ENCODE measurements at places on chromosomes 11 and 22.

DNA sequence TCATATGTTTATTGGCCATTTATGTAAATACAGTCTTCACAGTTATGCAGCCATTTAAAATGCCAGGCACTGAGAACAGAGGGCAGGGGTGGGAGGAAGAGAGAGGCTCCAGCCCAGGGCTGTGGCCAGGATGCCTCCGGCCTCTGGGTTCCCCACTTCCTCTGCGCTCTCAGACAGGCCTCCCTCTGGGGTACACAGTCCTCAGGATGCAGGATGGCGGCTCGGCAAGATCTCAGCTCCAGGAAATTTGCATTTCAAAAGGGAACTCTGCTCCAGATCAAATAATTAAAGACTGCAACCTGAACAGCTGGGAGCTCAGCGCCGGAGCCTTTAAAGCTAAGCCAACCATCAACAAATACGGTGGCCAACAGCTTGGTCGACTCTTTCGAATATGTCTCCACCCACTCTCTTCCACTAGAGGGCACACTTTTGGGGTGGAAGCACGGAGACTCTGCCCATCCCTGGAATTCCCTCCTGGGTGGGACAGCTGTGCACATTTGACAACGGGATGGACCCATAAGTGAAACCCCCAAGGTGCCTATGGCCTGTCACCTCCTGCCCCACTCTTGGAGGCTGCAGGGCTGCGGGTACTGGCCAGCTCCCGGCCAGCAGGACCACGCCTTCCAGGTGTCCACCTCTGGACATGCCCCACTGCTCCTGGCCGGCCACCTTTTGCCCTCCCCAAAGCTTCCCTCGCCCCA lies 1044.7 kb downstream of the BRD1 start:
- H3K27ac ChIP-seq = no peak overlapping the region
- H3K4me1 ChIP-seq = no peaks in the 10 kb centered on the region
- no peaks in the 10 kb centered on the region for H3K36me3 ChIP-seq

DNA sequence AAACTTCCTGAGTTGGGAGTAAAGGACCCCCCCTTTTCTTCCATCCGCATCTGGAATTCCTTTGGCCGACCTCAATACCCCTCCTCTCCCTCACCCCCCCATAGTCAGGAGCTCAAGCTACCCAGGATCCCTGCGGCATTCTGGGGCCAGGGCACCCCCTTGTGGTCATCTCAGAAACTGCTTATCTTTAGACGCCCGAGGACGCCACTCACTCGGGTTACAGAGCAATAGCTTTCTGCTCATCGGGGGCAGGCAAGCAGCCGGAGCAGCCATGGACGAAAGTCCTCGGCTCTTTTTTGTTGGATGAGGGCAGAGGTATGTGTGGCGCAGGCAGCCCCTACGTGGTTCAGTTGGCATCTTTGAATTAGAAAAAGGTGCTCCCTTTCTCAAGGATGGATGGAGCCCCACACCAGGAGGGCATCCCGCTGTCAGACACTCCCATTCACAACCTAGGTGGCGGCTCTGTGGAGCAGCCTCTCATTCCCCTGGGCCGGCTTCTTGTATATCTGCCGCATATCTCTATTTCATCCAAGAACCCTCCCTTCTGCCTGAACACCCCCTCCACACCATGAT lies 2.3 kb downstream of the C1QTNF5 start:
- no peaks in the 10 kb centered on the region for H3K36me3 ChIP-seq
- DNase-seq = peak; percentile 81
- H3K27ac ChIP-seq = no peak overlapping the region
- H3K4me3 ChIP-seq = no peak overlapping the region

DNA sequence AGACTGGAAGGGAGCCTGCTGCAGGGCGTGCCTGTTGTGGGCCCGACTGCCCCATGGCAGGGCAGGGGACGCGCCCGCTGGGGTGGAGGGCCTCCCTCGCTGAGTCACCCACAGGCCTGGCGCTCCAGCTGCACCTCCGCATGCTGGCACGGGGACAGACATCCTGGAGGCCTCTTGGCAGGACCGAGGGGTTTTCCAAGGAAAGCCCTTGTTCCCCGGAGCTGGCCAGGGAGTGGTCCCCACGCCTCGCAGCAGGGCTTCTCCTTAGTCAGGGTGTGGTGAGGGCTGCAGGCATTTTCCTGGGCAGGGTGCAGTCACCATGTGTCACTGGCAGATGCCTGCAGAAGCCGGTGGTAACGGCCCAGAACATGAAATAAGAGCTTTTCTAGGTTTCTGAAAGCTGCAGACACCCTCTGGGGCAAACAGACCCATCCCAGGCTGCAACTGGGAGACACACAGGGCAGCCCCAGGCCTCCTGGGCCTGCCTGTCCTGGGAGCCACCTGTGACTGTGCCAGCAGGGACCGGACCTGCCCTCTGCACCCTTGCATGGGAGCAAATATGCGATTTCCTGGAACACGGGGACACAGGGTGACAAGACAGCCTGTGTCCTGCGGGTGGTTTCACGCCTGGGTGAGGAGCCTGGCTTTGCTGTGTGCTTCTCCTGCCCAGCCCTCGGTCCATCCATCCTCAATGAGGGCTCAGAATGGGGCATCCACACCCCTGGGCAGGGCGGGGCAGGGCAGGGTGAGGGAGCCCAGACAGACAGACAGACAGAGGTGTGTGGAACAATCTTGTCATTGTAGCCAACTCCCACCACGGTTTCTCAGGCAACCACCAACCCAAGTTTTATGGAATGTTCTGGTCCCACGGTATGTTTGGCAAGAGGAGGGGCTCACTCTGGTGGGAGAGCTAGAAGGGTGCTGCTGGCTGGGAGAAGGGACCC lies 43.2 kb upstream of the FADD start:
- no peak overlapping the region for H3K4me3 ChIP-seq
- no peaks in the 10 kb centered on the region for H3K27me3 ChIP-seq
- DNase-seq = no peak

DNA sequence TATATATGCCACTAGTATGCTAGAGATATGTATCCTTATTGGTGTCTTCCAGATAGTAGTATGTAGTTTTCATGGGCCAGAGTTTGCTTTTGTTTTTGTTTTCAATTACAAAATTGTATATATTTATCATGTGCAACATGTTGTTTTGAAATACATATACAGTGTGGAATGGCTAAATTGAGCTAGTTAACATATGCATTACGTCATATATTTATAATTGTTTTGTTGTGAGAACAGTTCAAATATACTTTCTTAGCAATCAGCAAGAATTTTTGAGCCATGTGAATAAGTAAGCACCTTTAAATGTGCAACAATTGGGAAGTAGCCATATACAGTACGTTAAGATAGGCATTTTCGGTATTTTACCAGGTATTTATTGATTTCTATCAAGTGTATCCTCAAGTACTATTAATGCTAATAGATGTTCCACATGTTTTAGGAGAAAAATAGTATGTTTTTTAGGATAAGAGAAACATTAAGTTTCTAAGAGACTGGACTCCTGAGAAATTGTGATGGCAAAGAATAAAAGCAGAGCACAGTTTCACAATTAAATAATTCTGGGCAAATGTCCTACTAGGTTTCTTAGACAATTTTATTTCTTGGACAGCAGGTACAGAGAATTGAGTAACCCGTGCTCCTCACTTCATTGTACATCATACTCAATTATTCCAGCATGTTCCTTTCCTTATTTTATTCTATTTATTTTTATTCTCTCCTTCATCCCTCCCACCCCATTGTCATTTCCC lies 60.5 kb upstream of the SLC5A12 start:
- H3K27ac ChIP-seq = no peak overlapping the region
- no peaks in the 10 kb centered on the region for H3K36me3 ChIP-seq
- no peak overlapping the region for H3K4me3 ChIP-seq

- H3K4me1 ChIP-seq = peaks cover 13% of the 10 kb centered on the region
- H3K27me3 ChIP-seq = no peaks in the 10 kb centered on the region
- DNase-seq = no peak
- H3K36me3 ChIP-seq = no peaks in the 10 kb centered on the region
These were observed 40.7 kb downstream of the CD6 start for GRCh38 chr11:61011950-61012736.

DNA sequence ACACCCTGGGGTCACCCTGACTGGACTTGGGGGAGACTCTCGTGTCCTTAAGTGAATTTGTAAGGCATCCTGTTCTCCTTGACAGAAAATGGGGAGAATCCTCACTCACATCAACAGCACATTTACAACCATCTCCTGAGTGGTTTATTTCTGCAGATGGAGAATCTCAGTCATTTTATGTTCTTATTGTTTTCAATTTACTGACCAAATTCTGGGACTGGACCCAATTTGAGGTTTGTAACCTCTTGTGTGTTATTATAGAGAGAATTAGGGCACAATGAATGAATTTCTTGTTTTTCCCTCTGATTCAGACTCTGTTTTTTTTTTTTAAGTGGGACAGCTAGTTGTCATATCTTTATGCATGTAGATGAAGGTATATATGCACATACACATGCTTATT lies 104.9 kb downstream of the ADAMTS15 start:
- no peak for DNase-seq
- no peaks in the 10 kb centered on the region for H3K4me1 ChIP-seq

Measured in liver (tissue), 10 donors.